ENCODE measurements at places on chromosomes 4 and X. TPM values are rescaled to one million over a fixed set of nuclear protein-coding genes. Genes with fewer than 3 reads are reported as not detected.

Gene SCML2
- 0.88 TPM for total RNA-seq

Gene ATP2B3
- total RNA-seq = not detected

Gene FAT1
- total RNA-seq = 474 TPM

Gene ADGRG2
- total RNA-seq = under 0.01 TPM

Gene SLITRK2
- not detected for total RNA-seq

Gene PCSK1N
- total RNA-seq = not detected

Gene ZNF157
- total RNA-seq = under 0.01 TPM

Gene GPAT3
- total RNA-seq = 0.36 TPM

Gene F8A2
- not detected for total RNA-seq

Gene GSX2
- total RNA-seq = not detected

Gene SATL1
- total RNA-seq = not detected

Gene PPEF2
- not detected for total RNA-seq

Gene CITED1
- total RNA-seq = not detected

Gene TMEM271
- total RNA-seq = not detected

Gene VEGFD
- total RNA-seq = 0.36 TPM

Gene AADAT
- total RNA-seq = 6.5 TPM
